Activated naive CD8-positive, alpha-beta T cell treated with anti-CD3 and anti-CD28 coated beads, Interleukin-2, amount 50 U/mL, for 16 hours (primary cell): ENCODE measurements at places on chromosomes 7 and 10.

DNA sequence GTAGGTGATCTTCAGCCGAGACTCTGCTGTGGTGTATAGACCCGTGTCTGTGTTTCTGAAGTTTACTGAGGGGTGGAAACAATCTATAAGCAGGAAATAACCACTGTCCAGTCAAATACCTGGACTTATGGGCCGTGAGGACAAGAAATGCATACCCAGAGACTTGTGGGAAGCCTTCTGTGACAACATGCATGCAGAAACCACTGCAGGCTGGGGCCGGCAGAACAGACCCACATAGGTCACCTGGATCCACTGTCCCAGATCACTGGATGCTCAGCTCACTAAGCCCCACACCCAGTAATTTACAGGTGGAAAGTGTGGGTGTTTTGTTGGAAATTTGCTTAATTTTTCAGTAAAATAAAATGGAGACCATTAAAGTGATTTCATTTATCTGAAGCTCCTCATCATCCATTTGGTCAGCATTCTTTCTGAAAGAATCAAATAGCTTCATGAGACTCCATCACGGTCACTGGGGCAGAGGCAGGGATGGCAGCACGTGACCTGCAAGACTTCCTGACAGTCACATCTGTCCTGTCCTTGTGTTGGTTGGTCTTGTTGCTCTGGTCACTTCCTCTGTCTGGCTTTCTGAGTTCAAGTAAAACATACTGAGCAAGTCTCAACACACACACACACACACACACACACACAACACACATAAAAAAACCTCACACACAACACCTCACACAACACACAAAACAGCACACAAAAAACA lies 108.3 kb downstream of the TNS3 start:
- no peak for DNase-seq

DNA sequence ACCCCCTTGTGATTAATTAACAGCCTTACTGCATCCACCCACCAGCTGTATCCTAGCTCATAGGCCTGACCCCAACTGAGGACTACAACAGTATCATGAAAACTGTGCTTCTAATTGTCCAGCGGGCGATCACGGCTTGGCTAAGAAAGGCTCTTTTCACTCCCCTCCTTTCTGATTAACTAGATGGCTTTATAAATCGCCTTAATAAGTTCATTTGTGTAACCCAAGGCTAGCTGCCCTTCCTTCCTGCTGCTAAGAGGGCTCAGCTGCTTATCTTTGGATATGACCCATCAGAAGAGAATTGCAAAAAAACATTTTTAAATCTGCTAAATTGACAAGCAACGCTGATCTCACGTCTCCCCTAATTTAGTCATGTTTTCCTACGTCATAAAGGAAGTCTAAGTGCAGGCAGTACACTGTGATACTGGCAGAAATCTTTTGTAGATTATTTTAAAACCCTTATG lies 163.0 kb upstream of the LAMB4 start:
- no peak for DNase-seq

DNA sequence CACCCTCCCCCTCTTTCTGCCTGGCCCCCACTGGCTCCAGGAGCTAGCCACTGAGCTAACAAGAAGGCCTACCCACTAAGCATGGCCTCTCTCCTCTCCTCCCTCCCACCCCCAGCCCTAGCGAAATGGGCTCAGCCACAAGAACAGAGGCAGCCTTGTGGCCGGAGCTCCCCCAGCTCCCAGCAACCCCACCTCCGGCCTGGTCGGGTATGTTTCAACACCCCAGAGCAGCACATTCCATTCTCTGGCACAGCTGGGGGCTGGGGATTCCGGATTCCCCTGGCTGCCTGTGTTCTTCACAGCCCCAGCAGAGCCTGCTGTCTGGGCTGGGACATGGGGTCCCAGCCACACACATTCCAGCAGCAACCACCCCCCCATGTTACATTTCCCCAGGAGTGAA lies 9.0 kb downstream of the SFRP5 start:
- no peak for DNase-seq

DNA sequence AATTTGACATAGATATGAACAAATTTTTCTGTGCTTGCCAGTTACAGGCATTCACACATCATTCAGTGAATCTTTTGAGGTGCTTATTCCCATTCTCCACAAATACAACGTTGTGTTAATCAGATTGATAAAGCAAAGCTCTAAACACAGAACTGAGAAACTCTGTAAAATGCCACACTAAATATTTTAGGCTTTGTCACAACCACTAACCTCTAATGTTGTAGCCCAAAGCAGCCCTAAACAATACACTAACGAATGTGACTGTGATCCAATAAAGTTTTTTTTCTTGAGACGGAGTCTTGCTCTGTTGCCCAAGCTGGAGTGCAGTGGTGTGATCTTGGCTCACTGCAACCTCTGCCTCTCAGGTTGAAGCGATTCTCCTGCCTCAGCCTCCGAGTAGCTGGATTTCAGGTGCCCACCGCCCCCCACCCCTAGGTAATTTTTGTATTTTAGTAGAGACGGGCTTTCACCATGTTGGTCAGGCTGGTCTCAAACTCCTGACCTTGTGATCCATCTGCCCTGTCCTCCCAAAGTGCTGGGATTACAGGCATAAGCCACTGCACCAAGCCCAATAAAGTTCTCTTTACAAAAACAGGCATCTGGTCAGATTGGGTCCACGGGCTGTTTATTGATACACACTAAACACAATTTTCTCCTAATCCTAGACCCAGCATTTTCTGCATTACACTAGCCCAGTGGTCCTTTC lies 6.9 kb downstream of the CYCS start:
- no peak for DNase-seq

DNA sequence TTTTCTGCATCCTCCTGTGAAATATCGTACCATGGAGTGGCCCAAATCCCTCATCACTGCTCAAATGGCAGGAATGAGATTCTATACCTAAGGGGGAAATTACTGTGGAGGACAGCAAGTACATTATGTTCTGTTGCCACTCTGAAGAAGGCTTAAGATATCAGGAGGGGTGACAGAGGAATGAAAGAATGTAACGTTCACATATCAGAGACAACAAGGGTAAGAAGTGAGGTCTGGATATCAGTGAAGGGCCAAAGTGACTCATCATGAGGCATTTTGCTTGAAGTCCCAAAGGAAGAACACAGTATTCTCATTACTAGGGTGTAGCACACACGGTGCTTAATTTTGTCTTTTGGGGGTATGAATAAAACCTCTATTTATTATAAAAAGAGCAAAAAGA lies 71.5 kb upstream of the SLC13A1 start:
- DNase-seq = no peak

DNA sequence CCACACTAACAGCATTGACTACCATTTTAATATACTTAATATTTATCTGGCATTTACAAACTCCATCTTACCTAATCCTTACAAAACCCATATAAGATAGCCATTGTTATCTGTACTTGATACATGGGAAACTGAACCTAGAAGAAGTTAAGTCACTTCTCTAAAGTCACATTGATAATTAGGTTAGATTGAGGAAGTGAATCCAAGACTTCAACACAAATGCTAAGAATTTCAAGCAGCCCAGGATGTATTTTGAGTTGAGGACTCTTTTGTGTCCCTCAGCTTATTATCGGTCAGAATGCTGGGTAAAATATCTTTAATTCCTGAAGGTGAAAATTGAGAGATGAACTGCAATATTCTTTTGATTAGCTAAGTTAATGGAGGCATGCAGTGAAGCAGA lies 465.5 kb downstream of the PHTF2 start:
- DNase-seq = no peak

DNA sequence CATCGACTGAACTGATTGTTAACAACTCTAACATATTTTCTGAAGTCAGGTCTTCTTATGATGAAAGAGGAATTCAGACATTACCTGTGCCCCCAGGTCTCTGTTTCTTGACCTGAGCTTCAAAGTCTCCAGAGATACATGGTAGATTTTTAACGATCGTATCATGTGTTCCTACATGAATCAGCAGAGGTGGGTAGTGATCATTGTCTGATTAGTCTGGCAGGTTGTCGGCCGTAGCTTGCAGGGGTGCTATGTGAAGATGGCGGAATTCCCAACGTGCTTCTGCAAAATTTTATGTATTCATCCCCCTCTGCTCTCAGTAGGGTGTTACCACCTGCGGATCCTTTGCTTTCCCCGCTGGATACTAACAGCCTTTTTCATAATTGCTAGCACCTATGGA lies 581.9 kb downstream of the GATA3 start:
- DNase-seq = no peak

- DNase-seq = no peak
Observed at GRCh38 chr7:23454881-23455526, 15.3 kb downstream of the IGF2BP3 start.

DNA sequence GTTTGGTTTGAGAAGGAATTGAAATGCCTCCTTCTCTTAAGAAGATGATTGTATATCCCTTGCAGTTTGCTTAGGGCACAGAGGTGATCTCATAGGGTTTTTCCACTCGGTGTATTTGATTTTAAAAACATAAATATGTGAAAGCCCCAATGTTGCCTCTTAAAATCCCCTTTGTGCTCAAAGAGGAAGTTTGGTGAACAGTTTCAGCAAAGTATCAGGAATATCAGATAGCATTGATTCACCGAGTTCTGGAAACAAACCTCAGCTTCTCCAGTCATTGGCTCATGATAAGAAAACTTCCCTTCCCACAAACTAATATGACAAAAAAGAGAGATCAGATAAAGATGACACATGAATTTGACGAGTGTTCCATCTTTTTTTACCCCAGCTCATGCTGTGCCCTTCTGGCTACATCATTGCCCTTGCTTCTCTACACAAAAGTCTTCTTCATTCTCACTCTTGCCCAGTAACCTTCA lies 20.1 kb upstream of the SMNDC1 start:
- DNase-seq = no peak

DNA sequence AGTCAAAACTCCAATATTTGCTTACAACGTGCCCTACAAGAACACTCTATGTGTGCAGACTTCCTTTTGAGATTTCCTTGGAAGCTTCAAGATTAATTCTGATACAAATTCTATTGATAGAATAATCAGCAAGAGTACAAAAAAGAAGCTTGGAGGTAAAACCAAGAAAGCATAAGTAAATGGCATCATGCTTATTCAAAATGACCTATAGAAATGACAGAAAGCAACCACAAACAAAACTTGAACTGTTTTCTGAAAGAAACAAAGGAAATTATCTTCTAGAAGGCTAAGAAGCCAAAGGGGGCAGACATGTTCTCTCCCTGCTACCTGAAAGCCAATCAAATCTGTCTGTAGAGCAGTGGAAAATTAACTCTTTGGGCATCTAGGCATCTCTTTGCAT lies 73.0 kb downstream of the CTNNA3 start:
- no peak for DNase-seq

DNA sequence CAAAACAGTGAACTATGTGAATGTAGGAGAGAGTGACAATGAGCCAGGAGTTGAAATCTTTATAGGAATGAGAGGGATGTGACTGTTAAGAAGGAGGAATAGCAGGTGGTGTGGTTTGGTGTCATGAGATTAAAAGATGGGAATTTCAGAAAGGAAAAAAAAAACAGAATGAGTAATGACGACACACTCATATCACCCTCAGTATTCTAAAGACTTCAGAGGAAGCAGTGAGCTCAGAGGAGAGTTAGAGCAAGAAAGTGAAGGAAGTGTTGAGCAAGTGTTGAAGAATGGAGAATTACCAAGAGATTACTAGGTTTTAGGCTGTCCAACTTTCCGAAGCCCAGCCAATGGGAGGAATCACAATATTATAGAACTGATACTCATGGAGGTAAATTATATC lies 220.5 kb upstream of the HGF start:
- no peak for DNase-seq

DNA sequence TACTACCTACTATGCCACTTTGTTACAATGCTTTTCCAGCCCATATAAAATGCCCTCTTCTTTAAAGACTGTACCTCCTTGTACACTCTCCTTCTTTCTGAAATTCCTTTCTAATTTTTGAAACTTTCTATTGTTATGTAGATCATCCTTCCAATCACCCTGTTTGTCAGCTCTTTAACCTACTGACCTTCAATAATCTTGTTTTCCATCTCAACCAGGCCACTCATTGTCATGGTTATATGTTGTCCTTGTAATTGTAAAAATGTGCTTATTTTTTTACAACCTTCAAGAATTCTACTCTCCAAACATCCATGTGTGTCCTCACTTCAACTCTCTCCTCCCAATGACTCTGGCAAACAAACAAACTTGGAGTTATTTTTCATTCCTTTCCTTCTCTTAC lies 1172.6 kb upstream of the CELF2 start:
- DNase-seq = no peak

- no peak for DNase-seq
Observed at GRCh38 chr7:54084340-54084739, 457.8 kb upstream of the VSTM2A start.

DNA sequence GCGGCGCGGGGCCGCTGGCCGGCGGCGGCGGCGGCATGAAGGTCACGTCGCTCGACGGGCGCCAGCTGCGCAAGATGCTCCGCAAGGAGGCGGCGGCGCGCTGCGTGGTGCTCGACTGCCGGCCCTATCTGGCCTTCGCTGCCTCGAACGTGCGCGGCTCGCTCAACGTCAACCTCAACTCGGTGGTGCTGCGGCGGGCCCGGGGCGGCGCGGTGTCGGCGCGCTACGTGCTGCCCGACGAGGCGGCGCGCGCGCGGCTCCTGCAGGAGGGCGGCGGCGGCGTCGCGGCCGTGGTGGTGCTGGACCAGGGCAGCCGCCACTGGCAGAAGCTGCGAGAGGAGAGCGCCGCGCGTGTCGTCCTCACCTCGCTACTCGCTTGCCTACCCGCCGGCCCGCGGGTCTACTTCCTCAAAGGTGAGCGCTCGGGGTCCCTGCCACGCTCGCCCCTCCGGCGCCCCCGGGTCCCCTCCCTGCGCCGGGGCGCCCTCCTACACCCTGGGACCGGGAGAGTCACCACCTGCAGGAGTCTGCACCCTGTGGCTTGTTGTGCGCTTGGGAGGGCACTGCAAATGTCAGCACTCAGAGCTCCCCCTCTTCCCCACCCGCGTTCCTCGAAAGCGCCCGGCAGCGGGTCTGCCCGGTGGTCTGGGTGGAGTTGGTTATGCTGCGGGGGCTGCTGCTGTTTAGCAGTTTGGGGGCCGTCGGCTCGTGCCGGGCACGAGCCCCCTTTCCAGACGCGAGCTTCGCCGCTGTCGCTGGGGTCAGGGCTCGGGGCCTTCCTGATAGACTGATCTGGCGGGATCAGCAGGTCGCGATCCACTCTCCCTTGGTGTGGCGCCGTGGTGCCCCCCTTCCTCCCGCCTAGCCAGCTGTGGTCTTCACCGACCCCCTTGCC lies 627 bp downstream of the DUSP5 start:
- DNase-seq = peak; percentile 11

DNA sequence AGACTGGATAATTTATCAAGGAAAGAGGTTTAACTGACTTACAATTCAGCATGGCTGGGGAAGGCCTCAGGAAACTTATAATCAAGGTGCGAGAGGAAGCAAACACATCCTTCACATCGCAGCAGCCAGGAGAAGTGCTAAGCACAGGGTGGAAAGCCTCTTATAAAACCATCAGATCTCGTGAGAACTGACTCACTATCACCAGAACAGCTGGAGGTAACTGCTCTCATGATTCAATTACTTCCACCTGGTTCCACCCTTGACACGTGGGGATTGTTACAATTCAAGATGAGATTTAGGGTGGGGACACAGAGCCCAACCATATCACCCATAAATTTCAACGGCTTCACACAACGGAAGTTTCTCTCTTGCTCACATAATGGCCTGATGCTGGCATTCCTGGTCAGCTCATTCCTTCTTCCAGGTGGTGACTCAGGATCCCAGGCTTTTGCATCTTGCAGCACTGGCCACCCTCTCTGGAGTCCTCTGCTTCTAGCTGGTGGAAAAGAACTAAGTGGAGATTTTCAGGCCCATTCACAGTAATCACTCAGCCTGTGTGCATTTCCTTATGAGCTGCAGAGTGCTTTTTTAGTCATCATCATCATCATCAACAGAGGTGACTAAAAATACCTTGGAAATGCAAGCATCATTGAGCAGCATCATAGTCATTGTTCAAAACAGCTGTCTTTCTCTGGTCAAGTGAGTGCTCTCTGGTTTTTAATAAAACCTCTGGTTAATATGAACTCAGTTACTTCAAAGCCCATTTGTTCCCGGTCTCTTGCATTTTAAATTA lies 308.1 kb downstream of the SFMBT2 start:
- no peak for DNase-seq
